ENCODE measurements at places on chromosomes 3 and 15.
A peak's percentile ranks its signal among the peaks of the same experiment; 100 is the strongest.

DNA sequence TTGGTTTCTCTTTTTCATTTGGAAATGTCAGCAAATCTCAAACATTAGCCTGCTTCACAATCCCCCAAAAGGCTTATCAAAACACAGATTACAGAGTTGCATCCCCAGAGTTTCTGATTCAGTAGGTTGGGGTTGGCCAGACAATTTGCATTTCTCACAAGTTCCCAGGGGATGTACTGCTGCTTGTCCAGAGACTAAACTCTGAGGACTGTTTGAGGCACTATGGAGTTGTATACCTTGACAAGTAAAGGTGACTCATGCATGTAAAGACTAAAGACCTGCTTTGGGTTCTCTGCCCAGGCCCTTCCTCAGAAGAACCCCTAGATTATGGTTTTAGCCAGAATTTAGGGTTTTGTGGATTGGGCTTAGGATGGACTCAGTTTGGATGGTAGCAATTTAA is 151.1 kb upstream of the ARHGEF26 start:
- DNase-seq: no peak

DNA sequence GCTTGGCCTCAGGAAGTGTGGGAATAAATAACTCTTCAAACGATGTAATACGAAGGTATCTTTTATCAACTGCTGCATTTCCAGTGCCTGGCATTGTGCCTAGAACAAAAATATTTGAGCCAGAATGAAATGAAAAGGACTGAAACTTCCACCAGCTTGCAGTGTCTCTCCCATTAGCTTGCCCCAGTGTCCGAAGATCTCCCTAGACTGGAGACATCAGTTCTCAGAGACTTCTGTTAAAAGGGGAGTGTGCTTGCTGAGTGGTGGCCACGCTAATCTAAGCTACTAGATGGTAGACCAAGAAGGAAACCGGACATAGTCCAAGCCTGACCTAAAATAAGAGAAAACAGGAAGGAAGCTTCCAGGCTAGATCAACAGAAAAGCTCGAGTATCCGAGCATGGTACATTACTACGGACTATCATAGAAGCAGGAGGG is 28.6 kb downstream of the KCNAB1 start:
- no peak for DNase-seq

GRCh38 chr3:33658991-33659848 is 58.8 kb downstream of the CLASP2 start:
- peak; percentile 34 for DNase-seq

GRCh38 chr3:56799251-56799882 is 2.4 kb downstream of the ARHGEF3 start:
- no peak for DNase-seq

- DNase-seq: no peak
Observed at GRCh38 chr3:13477943-13478342, 2.2 kb upstream of the HDAC11 start.

DNA sequence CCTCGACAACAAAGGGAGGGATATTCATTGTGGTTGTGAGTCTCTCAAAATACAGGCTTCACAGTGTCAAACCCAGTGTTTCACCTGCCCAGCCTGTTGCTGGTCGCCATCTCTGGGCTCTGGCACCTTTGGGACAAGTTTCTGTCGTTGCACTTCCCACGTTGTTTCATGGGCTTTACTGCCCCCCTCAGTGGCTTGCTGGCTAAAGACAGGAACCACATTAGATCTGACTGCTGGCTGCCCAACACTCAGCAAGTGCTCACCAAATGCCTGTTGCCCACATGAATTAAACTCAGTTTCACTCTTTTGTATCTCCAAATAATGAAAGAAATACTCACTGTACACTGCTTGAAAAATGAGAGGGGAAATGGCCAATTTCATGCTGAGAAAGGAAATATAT is 27.6 kb downstream of the FOXL2 start:
- DNase-seq: no peak

- peak; percentile 42 for DNase-seq
Observed at GRCh38 chr3:43770426-43771103, 79.8 kb downstream of the ABHD5 start.

- no peak for DNase-seq
Observed at GRCh38 chr3:143628971-143629370, 219.3 kb downstream of the SLC9A9 start.

DNA sequence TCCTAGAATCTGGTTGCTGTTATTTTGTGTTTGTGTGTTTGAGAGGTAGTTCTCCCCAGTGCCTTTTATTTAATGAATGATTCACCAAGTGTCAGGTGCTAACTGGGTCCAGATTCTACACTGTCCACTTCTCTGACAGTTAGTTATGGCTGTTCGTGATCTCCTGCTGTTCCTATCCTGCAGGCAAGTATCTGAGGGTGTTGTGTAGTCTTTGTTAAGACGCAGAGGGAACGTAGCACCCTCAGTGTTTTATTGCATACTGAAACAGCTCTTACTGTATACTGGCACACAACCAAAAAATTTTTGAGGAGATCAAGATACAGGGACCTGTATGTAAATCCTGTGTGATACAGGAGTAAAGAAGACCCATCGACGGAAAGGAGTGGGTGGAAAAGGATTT is 1271.3 kb downstream of the ROBO1 start:
- no peak for DNase-seq

DNA sequence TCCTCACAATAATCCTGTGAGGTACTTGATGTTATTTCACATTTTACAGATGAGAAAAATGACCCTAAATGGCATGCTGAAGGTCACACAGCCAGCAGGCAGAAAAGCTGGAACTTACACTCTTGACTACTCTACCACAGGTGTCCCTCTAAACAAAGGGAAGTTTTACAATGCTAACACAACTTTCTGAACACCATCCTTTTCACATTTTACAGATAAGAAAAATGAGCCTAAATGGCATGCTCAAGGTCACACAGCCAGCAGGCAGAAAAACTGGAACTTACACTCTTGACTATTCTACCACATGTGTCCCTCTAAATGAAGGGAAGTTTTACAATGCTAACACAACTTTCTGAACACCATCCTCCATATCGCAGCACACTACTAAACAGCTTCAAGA is 35.6 kb downstream of the TMCC1 start:
- DNase-seq: no peak

DNA sequence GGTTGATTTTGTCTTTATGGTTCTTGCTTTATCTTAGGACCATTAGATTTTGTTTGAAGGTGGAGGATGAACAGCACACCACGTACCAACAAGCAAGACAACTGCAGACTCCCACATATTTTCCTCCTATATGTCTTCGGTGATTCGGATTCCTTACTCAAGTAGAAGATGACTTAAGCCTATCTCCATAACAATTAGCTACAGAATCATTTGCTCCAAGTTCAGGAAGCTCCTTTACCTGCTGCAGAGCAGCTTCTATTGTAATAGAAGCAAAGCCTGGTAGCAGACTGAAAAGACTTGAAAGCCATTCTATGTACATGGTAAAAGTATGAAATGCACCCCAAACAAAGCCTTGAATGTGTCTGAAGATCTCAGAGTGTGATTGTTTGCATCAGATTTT is 229.0 kb downstream of the SOX2 start:
- no peak for DNase-seq

- no peak for DNase-seq
Observed at GRCh38 chr3:132805071-132805470, 82.9 kb upstream of the NPHP3 start.

DNA sequence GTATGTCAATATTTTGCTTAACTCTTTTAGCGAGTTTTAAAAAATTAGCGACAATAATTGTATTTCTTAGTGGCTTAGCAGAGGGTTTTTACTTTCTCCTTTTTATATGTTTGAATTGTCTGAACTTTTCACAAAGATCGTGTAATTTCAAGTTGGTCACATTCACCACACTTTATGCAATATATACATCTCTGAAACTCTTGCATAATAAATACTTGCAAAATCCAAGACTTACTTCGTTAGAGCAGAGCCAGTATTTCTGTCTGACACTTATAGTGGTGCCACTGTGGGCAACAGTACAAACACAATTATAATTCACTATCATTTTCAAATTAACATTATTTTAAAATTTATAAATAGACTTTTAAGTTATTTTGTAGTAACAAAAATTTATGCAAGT is 62.0 kb downstream of the SUCNR1 start:
- no peak for DNase-seq

DNA sequence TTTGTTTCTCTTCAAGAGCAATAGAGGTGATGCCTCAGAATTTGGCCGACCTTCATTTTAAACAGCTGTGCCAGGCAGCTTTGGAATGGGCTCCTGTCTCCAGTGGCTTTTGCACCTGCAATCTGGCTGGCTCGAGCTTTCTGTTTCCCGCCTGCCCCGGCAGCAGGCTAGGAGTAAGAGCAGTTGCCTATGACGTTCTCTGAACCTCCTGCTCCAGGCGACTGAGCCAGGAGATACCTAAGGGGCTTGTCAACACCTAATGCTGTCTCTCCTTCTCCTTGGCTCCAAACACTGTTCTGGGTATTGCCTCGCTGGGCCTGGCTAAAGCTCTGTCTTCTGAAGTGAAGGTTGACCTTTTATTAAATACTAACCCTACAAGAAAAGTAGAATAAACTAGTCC is 229.9 kb downstream of the LRRN1 start:
- no peak for DNase-seq

DNA sequence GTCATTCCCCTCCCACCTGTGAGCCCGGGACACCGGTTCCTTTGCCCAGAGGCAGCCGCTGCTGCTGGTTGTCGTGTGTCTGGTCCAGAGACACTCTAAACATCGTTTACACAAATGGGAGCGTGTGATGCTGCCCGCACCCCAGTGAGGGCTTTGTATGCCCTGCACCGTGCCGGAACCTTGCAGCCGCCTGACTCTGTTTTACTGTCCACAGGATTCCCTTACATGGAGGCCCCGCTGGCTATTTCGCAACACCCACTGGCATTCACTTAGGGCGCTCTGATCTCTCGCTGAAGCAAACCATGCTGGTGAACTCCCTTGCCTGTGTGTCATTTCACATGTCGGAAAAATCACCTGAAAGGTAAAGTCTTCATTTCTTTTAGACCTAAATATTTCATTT is 100.8 kb upstream of the SLC6A6 start:
- DNase-seq: no peak

- DNase-seq: no peak
Observed at GRCh38 chr15:85707519-85708338, 87.0 kb downstream of the KLHL25 start.

- no peak for DNase-seq
Observed at GRCh38 chr3:66068255-66068654, 29.5 kb upstream of the MAGI1 start.

GRCh38 chr3:123042413-123042812 is 14.8 kb upstream of the SEMA5B start:
- no peak for DNase-seq

DNA sequence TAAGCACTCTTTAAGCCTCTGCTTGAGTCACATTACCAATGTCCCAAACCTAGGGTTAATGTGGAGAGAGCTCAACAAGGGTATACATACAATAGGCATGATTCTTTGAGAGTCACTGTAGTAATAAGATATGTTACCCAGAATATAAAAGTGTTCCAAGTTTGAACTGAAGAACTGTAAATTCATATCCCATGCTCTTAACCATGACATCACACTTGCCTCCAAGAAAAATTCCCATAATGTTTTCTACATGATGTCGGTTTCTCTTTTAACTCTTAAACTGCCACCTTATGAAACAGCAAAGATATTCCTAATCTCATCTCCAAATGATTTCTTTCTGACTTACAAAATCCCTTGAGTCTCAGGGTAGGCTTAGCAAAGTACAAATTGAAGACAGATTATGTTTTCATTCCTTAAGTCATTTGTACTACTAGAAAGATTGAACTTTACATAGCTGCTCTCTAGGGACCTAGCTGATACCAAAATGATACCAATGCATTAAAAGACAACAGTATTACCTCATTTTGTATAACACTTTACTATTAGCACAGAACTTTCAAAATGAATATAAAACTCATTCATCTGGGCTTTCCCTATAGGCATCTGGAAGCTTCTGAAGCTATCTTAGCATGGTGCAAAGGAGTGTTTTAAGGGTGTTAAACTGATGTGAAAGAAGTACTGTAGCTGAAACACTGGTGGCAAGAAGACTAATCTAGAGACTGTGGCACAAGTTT is 127.1 kb downstream of the KCNMB2 start:
- no peak for DNase-seq

GRCh38 chr15:66820481-66821176 is 118.6 kb downstream of the SMAD6 start:
- DNase-seq: no peak

DNA sequence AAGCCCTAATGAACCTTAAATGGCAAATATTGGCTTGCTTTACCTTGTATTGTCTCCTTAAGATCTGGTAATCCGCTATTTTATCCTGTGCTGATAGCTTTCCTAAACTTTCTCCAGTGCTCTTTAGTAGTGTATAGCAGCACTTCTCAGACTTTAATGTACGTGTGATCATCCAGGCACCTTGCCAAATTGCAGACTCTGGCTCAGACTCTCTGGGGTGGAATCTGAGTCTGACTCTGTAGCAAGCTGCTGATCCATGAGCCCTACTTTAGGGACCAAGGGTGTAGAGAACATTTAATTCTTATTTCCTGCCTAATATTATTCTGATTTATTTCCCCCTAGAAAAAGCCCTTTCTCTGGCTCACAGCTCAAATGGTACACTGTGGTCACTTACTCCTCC is 518.8 kb upstream of the ZNF385D start:
- no peak for DNase-seq

DNA sequence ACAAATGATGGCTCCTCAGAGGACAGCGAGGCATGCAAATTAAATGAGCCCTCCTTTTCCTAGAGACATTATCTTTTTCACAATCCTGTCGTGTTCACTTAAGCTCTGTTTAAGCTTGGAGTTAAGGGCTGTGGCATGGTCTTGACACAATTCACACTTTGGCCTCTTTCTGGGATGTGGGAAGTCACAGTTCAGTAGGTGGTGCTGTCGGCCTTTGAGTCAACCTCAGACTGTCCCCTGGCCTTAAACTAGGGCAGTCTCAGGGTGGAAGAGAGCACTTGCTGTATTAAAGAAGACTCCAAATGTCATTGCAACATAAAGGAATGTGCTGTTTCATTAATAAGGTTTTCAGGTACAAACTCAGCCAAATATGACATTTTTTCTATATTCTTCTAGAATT is 351.0 kb downstream of the MCTP2 start:
- no peak for DNase-seq

DNA sequence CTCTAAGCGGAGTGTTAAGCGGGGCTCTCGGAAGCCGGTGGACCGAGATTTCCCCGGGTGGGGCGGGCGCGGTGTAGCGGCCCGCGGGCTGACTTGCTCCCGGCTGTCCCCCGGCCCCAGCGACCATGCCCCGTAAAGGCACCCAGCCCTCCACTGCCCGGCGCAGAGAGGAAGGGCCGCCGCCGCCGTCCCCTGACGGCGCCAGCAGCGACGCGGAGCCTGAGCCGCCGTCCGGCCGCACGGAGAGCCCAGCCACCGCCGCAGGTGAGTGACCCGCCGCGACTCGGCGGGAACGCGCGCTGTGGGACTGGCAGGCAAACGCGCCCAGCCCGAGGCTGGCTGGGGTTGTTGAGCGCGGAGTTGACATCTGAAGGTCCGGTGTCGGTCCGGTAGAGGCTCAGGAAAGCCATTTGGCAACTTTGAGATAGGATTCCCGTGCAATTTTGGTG is 1.3 kb downstream of the SMC4 start:
- DNase-seq: no peak

Data from CD8-positive, alpha-beta memory T cell (primary cell).